NCI-H460 (cell line): ENCODE measurements at places on chromosomes 13 and 19.

DNA sequence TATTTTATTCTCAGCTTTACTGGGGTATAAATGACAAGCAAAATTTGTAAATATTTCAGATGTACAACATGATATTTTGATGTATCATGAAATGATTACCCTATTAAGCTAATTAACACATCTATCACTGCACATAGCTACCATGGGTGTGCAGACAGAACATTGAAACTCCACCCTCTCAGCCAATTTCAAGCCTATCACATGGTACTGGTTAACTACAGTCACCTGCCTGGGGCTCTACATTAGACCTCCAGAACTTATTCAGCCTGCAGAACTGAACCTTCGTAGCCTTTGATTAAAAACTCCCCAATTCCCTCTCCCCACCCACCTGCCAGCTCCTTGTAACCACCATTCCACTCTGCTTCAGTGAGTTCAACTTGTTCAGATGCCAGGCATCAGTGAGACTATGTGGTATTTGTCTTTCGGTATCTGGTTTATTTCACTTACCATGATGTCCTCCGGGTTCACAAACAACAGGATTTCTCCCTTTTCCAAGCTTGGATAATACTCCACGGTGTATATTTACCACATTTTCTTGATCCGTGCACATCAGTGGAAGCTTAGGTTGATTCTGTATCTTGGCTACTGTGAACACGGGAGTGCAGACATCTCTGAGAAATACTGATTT, 19.2 kb downstream of the RAB20 start:
- DNase-seq: no peak

GRCh38 chr13:75399168-75399878, 82.6 kb downstream of the TBC1D4 start:
- no peak for DNase-seq

- no peak for DNase-seq
Observed at GRCh38 chr13:28408235-28408848, 86.6 kb downstream of the FLT1 start.

GRCh38 chr19:44930088-44930487, 11.9 kb upstream of the APOC4 start:
- no peak for DNase-seq

DNA sequence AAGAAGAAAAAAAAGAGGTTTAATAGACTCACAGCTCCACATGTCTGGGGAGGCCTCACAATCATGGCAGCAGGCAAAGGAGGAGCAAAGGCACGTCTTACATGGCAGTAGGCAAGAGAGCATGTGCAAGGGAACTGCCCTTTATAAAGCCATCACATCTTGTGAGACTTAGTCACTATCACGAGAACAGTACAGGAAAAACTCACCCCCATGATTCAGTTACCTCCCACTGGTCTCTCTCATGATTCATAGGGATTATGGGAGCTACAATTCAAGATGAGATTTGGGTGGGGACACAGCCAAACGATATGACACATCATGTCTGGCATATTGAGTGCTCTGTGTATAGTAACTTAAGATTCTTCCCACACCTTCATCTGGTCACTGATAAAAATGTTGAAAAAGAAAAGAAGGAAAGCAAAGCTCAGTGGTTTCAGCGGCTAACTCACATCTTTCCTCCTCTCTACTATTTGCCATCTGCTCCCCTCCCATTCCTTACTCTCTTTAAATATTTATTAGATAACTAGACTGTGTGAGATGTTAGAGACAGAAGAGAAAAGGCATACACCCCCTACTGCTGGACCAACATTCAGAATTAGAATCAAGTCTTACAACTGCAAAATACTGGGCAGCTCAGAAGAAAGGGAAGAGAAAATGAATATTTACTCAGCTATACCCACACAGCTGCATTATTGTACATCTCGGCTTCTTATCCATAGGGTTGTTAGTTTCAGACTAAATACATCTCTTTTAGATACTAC, 60.1 kb upstream of the AKAP11 start:
- no peak for DNase-seq

- DNase-seq: no peak
Observed at GRCh38 chr19:45179072-45179891, 698 bp downstream of the BLOC1S3 start.

DNA sequence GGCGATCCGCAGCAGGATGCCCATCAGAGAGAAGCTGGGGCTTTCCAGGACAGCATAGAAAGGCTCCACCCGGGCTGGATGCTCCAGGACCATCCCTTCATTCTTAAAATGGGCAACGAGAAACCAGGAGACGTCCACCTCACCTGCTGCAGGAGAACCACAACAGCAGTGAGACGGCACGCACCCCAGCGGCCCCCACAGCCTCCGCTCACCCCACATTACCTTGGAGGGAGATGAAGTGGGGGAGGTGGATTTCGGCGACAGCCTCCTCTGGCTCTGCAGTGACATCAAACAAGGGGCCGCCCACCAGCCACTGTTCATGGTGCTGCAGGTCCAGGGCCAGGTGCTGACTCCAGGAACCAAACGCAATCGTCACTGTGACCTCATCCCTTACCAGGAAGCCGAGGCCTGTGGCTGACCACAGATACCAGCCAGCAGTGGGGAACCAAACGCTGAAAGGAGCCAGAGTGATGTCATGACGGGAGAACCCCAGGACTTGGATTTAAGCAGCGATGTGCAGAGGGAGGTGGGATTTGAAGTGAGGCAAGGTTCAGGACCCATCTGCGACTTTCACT, 25.1 kb downstream of the CARD8 start:
- no peak for DNase-seq

DNA sequence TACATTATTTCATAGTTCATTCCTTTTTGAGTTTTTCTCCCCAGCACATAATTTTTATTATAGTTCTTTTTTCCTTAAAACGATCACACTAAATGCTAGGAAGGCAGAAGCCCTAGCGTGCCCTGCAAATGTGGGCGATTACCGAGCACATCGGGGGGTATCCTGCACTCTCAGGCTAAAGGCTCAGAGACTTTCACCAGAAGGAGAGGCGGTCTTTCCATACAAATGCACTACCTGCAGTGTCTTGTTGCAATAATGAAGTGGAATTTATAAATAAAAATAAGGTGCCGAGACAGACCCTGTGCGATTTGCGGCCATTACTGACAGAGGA, 29.3 kb upstream of the SPACA7 start:
- DNase-seq: no peak

- DNase-seq: no peak
Observed at GRCh38 chr13:71912524-71912923, 45.5 kb upstream of the DACH1 start.

- no peak for DNase-seq
Observed at GRCh38 chr19:30063650-30064347, 121.8 kb downstream of the URI1 start.

DNA sequence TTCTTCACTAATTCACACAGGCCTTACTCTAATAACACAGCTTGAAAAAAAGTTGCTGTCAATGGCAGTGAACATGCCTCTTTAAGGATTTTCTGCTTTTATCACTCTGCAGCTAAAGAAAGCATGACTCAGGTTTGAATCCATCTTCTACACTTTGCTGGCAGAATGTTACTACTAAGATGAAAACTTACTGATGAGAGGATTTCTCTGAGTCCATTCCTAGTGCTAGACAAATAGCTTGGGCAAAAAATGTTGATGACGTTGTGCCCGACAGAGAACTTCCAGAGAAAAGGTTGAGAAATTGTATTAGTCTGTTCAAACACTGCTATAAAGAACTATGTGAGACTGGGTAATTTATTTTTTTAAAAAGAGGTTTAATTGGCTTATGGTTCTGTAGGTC, 572.0 kb downstream of the IRS2 start:
- DNase-seq: no peak

DNA sequence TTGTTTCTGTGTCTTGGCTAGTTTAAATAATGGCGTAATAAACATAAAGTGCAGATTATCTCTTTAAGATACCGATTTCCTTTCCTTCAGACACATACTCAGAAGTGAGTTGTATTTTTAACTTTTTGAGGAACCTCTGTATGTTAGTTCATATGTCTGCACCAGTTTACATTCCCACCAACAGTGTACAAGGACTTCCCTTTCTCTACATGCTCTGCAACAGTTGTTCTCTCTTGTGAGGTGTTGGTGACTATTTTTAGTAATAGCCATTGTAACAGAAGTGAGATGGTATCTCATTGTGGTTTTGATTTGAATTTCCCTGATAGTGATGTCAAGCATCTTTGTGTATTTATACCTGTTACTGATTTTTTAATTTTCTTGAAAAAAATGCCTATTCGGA, 418.6 kb downstream of the UQCRFS1 start:
- no peak for DNase-seq

DNA sequence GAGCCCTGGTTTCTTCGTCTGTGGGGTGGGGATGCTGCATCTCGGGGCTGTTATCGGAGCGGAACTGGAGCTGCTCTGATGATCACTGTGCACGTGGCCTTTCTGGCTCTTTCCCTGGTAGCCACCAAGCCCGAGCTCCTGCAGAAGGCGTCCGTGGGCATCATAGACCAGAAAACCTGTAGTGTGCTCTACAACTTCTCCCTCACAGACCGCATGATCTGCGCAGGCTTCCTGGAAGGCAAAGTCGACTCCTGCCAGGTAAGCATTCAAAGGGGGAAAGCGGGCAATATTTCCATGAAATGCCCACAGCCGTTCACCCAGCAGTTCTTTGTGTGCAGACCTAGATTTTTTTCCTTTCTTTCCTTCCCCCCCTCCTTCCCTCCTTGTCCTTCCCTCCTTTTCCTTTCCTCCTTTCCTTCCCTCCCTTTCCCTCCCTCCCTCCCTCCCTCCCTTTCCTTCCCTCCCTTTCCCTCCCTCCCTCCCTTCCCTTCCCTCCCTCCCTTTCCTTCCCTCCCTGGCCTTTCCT, 9.4 kb downstream of the TIMM13 start:
- DNase-seq: no peak

DNA sequence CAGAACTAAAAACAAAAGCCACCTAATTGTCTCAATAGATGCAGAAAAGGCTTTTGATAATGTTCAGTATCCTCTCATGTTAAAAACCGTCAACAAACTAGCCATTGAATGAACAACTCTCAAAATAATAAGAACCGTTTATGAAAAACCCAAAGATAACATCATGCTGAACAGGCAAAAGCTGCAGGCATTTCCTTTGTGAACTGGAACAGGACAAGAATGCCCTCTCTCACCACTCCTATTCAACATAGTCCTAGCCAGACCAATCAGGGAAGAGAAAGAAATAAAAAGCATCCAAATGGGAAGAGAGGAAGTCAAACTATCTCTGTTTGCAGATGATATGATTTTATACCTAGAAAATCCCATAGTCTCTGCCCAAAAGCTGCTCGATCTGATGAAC, 179.6 kb upstream of the EDNRB start:
- no peak for DNase-seq

- DNase-seq: no peak
Observed at GRCh38 chr19:58338825-58339558, 12.2 kb downstream of the ZSCAN22 start.

DNA sequence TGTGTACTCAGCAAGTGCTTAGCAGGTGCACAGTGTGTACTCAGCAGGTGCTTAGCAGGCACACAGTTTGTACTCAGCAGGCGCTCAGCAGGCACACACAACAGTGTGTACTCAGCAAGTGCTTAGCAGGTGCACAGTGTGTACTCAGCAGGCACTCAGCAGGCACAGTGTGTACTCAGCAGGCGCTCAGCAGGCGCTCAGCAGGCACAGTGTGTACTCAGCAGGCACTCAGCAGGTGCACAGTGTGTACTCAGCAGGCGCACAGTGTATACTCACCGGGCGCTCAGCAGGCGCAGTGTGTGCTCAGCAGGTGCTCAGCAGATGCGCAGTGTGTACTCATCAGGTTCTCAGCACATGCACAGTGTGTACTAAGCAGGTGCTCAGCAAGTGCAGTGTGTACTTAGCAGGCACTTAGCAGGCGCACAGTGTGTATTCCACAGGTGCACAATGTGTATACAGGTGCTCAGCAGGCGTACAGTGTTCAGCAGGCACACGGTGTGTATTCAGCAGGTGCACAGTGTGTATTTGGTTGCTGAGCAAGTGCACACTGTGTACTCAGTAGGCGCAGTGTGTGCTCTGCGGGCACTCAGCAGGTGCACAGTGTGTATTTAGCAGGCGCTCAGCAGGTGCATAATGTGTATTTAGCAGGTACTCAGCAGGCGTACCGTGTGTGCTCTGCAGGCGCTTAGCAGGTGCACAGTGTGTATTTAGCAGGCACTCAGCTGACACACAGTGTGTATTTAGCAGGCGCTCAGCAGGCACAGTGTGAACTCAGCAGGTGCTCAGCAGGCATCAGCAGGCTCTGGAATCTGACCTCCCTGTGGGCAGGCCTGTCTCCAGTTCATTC, 15.1 kb downstream of the CRTC1 start:
- no peak for DNase-seq

GRCh38 chr13:108377646-108378206, 108.2 kb downstream of the TNFSF13B start:
- no peak for DNase-seq

- DNase-seq: no peak
Observed at GRCh38 chr13:81722456-81722855, 1381.5 kb upstream of the SPRY2 start.

DNA sequence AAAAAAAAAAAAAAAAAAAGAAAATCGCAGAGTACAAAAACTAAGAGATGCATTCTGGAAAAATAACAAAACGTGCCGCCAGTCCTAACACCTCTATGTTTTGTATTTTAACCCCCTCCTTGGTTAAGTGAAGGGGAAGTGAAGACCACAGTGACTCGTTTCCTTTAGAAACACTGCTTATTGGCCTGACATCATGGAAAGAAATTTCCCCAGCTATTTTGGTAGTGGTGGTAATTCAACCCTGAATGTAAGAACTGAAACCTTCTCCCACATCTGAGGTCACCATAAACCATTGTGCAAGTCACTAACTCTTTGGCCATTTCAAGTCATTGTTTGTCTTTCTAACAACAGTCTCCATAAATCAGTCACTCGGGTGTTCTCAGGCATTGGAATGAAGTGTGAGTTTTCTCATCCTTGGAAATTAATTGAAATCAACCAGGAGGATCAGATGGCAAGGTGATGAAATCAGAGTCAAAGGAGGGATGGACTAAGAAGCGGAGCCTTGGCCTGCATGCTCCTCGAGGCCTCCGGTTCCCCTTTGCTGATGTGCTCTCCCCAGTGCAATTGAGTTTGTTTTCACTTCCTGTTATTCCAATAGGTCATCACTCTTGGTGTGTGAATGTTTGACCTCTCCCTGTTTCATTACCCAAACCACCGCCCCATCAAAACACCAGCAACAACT, 443.9 kb downstream of the FGF9 start:
- DNase-seq: no peak

DNA sequence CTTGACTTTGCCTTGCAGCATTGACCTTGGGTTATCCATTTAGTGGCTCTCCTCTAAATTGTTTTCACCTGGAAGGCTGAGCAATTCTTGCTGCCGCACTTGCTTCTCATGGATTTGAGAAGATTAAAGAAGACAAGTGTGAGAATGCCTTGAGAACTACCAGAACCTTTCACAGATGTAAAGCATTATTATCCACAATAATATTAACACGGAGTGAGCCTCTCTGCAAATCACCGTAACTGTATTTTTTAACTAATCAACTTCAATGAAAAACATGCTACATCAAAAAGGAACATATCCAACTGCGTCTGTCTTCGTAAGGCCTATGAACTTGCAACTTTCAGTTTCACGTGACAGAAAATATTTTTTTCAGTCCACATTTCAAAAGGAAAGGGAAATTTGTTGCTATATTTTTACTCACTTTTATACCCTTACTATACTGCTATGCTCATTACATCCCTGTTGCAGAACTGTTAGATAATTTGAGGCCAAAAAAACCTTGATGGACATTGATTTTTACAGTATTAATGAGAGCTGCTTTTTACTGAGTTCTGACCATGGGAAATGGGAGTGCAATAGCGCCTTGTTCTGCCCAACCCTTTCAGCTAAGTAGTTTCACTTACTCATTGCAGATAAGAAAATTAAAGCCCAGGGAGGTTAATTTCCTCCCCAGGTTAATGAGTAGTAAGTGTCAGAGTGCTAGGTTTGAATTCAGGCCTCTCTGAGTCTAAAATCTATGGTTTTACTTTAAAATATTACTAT, 93.8 kb upstream of the RAP2A start:
- DNase-seq: no peak
